Hepatocyte (in vitro differentiated cells): ENCODE measurements at places on chromosomes 2 and 18.

DNA sequence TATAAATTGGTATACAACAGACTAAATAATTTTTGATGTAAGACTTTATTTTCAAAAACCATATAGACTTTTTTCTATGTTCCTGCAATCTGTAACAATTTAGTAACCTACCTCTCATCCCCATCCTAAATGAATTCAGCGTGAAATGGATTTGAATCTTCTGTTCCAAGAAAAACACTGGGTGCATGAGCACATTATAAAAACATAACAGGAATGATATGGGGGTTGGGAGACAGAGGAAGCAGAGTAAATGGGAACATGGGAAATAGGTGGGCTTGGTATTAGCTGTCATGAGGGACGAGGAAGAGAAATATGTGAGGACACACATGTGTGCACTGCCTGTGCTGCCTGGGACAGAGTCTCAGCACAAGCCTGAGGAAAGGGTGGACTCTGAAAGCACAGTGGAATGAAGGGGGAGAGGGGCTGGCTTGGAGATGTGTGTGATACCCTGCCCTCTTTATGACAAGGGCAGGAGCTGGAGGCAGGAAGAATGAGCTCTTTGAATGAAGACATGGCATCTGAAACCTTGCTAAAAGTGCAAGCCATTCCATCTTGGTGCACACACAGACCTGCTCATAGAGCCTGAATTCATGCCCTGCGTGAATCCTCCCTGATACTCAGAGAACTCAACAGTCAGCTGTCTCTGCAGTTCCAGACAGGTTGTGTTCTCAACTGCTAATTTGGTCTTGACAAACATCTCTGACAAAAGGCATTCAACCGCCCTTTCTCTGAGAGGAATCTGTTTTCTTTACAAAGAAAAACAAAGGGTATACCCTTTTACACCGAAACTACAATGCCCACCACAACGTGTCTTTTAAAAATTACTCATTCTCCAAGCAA, 66.6 kb downstream of the EPB41L3 start:
- no peak for DNase-seq

DNA sequence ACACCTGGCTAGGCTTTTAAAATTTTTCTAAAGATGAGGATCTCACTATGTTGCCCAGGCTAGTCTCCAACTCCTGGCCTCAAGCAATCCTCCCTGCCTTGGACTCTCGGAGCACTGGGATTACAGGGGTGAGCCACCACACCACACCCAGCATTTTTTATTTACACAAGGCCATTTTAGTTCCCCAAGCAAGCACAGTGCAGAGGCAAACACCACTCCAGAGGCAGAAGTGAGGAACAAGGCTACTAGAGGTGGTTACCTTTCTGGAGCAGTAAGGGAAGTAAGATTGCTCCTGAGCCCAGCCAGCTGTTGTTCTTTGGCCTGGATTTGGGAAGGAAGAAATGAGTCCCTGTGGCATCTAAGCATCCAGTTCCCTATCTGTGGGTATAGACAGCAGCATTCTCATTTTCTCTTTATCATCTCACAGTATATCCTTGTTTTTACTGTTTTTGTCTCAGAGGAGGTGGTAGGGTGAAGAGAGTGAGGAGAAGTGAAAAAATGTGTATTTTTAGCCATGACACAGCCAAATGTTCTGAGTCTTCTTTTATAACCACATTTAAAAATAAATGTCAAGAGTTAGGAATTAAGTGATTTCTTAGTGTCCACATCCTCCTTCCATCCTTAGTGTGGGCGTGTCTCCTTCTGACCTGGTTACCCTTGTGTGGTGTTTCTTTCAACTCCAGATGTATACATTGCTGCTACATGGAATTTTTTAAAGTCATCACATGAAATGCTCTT, 10.5 kb upstream of the TTC39C start:
- DNase-seq: no peak

- no peak for DNase-seq
Measured at GRCh38 chr18:50902797-50903196, 23.9 kb downstream of the ME2 start.

DNA sequence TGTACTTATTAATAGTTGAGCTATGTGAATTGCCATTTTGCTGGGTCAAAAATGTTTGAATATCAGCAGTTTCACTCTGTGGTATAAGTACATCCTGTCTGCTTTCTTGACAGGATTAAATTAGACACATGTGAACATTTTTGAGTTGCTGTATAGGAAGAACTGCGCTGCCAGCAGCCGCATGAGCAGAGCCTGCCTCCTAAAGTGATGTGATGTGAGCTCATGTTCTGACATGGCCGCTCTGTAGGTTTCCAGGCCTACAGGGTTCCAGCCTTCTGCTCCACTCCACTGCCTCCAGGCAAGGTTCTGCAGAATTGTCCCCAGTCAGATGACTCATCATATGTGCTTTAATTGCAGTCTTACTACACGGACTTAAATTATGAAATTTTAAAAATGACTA, 119.7 kb upstream of the NFATC1 start:
- DNase-seq: no peak

DNA sequence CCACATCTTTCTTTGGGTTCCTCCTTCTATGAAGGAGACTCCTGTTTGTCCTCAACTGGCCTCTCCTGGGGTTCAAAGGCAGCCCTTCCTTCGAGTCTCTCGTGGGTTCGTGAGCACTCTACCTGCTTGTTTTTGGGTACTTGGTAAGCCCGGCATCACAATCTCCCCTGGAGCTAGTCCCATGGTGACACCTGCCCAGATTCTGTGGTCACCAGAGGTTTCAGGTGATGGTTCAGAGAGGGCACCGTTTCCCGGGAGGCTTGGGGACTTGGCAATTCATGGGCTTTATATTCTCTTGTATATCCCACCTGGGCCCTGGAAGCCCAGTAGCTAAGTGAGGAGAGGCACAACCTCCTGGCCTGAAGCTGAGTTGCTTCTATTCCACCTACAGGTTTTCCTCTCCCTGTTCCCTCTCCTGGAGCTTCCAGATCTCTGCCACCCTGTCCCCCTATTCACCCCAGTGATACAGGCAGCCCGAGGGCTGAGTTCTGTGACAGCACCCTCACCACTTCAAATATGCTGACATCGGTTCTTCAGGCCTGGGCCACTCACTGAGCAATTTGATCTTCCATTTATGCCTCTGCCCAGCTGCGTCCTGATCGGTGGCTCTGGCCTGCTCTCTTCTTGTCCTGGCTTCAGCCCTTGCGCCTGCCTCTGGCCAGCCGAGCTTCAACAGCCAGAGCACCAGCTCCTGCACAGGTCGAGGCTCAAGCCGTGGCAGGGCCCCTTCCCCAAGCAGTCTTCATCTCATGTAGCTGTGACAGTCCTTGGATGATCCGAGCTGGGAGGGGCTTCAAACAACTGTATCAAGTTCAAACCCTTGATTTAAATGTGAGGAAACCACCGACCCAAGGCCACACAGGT, 91.5 kb downstream of the MSH2 start:
- no peak for DNase-seq

DNA sequence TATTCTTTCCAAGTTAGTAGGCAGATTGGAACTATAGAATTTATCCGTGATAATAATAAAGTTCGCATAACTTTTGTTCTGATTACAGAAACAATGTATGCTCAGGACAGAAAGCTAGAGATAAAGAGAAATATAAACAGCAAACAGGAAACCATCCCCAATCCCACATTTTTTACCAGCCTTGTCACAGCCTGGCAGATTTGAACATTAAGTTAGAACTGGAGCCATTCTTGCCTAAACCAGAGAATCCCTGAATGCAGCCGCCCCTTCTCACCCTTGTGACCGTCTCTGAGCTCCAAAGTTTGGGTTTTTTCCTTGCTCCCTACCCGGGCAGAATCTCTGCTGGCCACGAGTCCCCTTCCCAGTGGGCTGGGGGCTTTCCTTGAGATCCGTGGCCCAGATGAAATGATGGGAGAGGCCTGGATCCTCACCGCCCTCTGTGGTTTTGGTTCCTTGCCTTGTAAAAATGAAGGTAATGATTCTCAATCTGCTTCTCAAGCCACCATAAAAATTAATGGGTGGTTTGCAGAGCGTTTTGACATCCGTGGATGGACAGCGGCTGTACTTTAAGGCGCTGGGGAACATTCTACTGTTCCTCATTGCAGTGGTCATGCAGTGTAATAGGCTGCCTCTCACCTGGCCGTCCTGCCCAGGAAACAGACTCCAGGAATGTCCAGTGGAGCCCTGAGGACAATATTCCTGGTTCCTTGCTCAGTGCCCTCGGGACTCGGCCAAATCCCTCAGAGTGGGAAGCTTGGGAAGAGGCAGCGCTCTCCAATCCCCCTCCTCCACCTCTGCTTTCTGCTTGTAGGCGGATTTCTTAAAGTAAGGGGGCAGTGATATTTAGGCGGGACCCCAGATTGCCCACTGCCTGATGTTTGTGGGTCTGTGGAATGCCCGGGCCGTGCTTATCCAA, 1.6 kb downstream of the SH3BP4 start:
- peak; percentile 34 for DNase-seq

DNA sequence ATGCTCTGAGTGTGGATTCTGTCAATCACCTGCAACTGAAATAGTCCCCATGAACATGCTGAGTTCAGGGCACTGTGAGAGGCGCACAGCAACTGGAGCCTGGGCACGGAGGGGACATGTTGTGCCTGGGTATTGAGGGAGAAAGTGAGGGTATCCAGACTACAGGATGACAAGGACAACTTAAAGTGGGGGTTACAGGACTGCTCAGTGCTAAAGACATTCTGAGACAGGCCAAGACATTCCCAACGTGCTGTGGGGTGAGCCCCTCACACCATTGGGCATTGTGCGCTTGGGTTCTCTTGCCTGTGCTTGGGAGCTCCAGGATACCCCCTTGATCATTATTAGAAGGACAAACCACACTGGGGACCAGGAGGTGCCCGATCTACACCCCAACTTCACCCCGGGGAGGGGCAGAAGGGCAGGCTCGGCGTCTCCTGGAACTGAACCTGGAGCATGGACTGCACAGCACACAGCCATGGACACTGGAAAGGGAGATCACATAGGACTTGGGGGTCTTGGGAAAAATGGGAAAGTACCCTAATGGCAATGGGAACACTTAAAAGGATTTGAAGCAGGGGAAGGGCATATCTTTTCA, 72.5 kb upstream of the HDAC4 start:
- no peak for DNase-seq

DNA sequence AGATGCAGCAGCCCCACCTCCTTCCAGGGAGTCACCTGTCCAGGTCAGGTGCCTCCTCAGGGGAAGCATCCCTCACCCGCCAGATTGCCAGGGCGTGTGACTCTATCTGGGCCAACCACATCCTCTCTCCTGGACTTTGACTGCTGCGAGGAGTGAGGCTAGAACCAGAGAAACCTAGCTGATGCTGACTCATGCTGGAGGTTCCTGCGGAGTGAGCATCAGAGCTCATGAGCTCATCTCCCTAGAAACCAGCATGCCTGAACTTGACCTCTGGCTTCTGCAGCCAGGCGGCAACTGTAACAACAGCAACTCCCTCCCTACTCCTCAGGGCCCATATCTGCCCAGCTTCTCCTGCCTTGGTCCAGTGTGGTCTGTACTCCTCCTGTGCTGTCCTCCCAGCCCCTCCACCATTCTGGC, 28.3 kb upstream of the NT5DC4 start:
- DNase-seq: peak; percentile 91

DNA sequence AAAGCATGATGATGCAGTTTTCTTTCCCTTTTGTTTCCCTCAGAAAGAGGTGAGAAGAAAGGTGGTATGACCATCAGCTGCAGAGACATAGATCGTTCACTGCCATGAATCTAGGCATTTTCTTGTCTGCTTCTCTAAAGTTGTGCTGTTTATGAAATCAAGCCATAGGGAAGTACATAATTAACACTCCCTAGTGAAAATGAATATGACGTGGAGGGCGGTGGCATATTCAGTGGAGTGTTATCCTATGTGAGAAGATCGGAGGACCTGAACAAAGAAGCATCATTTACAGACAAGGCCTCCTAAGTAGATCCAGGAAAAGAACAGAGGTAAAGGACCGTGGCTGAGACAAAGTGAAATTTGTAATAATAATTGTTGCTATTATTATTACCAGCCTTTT, 509.0 kb upstream of the SLC39A10 start:
- no peak for DNase-seq

- DNase-seq: no peak
Measured at GRCh38 chr2:7661502-7661901, 744.3 kb downstream of the RNF144A start.

DNA sequence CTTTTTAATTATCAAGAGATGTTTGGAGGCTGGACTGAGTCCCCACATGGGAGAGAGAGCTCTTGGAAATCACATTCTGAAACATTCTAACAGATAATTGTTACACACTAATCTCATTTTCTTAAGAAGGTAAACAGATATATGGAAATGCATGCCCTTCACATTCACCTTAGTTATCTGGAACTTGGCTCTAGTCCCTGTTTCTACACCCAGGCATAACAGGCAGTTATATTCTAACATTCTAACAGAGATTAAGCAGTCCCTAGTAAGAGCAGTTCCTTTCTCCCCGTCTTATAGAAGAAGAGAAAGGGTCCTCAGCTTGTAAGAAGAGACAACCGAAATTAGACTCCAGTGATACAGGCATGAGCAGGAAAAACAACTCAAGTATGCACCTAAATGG, 385.4 kb downstream of the SOX11 start:
- DNase-seq: no peak

- no peak for DNase-seq
Measured at GRCh38 chr2:226971770-226972169, 135.9 kb downstream of the RHBDD1 start.

DNA sequence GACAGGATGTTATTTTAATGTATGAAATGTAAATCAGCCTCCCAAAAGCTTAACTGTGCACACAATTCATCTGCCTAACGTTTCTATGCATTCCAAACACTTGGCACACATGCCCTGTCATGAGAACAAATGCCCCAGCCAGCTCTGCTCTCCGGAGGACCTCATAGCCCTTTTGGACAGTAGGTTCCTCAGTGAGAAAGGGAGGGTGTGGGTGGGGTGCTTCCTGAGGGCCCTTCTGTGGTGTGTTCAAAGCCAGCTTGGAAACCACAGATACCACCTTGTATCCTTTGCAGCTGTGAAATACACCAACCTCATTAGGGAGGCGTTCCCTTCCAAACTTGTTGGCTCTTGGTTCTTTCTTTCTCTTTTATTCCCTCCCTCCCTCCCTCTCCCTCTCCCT, 102.2 kb upstream of the ASB18 start:
- DNase-seq: no peak

- no peak for DNase-seq
Measured at GRCh38 chr2:102111823-102112222, 30.7 kb upstream of the IL1R1 start.

- DNase-seq: no peak
Measured at GRCh38 chr2:182228073-182228473, 198.8 kb downstream of the PDE1A start.

- DNase-seq: no peak
Measured at GRCh38 chr2:40317046-40317445, 134.8 kb downstream of the SLC8A1 start.

- DNase-seq: no peak
Measured at GRCh38 chr18:5058768-5059695, 138.0 kb downstream of the AKAIN1 start.

GRCh38 chr2:238861013-238861730, 13.3 kb downstream of the TWIST2 start:
- no peak for DNase-seq
